CD14-positive monocyte (primary cell): ENCODE measurements at places on chromosomes 7 and 10.
A peak's percentile ranks its signal among the peaks of the same experiment; 100 is the strongest.

GRCh38 chr10:49679480-49679893 lies at the start of gene C10orf53:
TSS of gene C10orf53 (plus strand) at chr10:49679651. CDS start at chr10:49679698, 47 bp downstream.
- no peak for DNase-seq

DNA sequence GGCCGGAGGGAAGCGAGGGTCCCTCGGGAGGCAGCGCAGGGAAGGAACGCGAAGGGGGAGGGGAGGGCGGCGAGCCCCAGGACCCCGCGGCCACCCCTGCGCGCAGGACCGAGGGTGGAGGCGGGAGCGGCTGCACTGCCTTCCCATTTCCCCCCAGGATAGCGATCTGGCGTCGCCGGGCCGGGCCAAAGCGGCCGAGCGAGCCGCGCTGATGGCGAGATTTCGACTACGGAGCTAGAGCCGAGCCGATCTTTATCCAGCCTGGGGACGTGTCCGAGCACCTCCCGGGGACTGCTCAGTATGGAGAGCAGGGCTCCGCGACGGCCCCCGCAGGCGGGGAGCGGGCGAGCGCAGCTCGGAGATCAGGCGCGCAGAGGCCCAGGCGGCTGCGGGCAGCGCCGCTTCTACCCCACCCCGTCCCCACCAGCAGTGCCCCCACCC lies 590 bp upstream of the CRTAC1 start:
- no peak for DNase-seq

GRCh38 chr10:46515366-46515765 lies 41.1 kb downstream of the GPRIN2 start:
- no peak for DNase-seq

GRCh38 chr10:67837541-67838314 lies at the start of gene DNAJC12:
TSS of gene DNAJC12 (minus strand) at chr10:67838188. CDS start at chr10:67838011, 177 bp downstream.
- DNase-seq = peak; percentile 25

DNA sequence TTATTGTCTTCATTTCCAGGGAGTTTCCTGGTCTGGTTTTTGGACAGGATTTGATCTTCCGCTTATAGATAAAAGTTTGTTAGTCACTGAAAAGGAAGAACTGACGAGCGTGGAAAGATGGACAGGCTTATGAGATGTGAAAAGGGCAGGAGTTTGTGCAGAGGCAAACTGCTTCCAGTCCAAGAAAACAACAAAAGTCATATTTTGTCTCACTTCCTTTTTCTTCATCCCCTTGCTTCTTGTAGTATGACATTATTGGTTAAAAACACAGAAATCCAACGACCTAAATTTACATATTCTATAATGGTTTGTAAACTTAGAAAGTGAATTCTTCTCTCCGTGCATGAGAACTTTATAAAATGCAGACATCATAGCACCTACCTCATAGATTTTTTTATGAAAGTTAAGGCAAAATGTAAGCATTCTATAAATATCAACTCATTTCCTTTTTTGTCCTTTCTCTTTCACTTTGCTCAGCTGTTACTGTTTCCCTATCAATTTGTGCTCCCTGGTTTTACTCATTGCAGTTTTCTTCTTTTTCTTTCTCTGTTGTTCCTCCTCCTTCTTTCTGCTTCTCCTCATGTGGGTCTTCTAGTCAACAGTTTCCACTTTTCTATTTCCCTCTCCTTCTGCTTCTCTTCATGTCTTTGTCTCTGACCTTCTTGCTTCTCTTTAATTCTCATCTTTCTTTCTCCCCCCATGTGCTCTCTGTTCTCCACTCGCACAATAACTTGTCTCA lies 370.2 kb downstream of the ARL4A start:
- DNase-seq = peak; percentile 2

DNA sequence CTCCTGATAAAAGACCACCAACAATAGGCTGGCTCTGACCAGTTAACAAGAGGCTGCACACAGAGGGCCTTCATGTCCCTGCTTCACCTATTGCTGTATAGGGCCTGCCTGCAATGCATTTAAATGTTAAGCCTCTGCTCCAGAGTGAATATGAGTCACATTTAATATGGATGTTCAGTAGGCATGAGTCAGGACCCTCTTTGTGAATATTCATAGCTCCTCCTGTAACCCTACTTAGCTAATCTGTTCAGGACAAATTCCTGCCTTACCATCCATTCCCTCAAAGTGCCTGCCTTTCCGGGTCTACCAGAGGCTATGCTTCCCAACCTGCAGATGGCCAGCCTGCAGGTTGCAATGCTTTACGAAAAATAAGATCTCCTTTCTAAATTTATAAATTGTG lies 32.5 kb downstream of the ARHGAP22 start:
- no peak for DNase-seq
